ENCODE measurements at places on chromosomes 3 and 15.

GRCh38 chr3:53436828-53437227, 57.6 kb upstream of the CACNA1D start:
- no peak for DNase-seq

DNA sequence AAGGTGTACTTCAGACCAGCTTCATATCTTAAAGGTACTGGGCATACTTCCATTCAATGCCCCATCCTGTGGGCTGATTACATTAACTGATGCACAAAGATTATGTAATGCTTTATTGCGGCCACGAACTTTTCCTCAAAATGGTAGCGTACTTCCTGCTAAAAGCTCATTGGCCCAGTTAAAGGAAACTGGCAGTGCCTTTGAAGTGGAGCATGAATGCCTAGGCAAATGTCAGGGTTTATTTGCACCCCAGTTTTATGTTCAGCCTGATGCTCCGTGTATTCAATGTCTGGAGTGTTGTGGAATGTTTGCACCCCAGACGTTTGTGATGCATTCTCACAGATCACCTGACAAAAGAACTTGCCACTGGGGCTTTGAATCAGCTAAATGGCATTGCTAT, 3.4 kb downstream of the SKIL start:
- no peak for DNase-seq

GRCh38 chr15:42719043-42719442, 17.9 kb downstream of the CDAN1 start:
- DNase-seq: no peak

DNA sequence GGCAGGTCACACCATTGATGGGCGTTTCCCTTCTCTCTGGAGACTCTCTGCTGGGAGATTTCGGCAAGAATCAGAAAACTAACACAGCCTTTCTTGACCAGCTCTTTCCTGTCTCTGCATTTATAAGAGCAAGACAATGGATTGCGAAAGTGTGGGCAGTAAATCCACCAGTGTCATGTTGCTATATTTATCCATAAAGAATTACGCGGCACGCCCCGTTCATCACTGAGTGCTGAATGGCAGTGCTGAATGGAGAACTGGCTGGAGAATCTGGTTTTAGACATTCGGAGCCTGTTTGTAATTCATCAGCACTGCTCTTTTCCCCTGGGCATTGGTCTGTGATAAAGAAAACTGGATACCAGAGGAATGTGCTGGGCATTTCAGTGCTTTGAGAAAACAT, 2.0 kb upstream of the CEMIP start:
- no peak for DNase-seq

DNA sequence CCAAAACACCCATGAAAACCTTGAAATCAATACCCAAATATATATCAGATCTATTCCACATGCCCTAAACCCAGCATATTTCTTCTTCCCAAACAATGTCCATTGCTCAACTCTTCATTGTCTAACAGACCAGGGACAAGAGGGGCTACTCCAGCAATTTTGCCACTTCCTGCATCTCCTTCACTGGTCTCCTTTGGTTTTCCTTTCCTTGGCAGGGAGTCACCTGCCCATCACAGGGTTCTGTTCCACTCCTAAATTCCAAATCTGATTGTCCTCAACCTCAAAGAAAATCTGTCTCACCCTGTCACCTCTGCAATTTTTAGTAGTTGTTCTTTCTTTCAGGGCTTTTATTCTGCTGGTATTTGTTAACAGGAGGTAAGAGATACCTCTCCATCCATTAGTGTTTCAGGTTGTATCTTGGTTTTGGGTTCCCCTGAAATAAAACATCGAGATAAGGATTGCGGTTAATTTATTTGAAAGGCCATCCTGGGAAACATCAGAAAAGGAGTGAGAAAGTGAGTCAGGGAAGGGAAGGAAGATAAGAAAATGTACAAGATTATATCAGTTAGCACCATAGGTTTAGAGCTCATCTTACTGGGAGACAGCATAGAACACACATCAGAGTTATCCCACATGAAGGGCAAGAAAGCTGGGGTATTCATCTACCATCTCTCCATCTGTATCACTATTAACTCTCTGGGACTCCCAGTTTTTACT, 13.6 kb downstream of the ZBED2 start:
- no peak for DNase-seq

DNA sequence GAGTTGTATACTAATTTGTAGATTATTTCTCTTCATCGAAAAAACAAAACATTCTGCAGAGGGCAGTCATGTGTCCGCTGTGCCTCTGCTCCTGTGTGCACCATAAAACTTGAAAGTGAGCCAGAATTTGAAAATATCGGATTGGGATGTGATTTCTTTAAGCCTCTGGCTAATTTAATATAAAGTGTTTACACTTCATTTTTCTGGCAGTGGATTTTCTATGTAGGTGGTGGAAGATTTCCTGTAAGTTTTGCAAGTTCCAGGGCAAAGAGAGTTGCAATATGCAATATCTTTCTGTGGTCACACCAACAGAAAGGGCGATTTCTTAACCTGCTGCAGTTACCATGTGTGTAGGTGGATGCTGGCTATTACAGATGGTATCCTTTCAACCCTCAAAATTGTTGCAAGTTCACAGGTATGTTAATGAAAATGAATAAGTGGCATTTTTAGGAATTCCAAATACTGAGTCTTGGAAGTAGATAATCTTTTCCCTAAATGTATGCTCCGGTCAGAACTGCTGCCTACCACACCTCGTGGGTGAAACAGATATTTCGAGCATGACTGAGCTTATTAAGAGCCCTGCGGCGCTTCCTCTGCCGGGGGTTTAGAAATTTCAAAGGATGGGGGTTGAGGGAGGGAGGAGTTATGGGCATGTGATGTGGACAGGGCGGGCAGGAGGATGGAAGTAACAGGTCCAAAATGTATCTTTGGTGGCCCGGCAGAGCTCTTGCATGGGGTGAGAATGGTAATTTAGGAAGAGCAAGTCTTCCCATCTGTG, 134.0 kb downstream of the PGPEP1L start:
- no peak for DNase-seq

GRCh38 chr3:118548434-118548833, 486.2 kb downstream of the IGSF11 start:
- DNase-seq: no peak

DNA sequence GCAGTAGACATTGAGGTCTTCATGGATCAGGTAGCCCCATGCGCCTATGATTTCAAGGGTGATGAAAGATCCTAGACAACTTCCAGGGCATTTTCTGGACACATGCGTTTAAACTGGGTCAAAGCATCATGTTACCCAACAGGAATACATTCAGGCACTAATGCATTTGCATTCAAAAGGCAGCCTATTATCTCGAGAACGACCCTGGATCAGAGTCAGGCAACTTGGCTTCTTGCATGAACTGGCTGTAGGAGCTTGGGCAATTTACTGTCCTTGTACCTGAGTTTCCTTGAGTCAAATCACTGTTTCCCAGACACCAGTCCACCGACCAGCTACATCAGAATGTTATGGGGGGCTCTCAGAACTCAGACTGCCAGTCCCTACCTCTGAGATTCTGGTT, 51.5 kb upstream of the CHST2 start:
- no peak for DNase-seq

- no peak for DNase-seq
Measured at GRCh38 chr15:29556380-29556779, 265.9 kb downstream of the TJP1 start.

- no peak for DNase-seq
Measured at GRCh38 chr15:25508369-25509002, 69.7 kb upstream of the UBE3A start.

DNA sequence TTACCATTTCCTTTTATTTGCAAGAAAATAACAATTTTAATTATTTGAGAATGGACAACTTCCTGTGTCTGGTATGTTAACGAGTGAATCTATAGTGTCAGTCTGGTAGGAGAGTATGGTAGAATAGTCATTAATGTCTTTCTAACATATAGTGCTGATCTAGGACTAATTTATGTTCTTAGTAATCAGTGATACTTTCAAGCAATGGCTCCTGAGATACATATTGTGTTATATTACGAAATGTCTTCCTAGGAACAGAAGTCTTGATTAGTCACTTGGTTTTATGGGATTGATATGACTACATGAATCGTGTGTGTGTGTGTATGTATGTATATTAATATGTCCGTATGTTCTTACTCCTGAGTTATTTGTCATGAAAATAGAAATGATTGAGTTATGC, 66.6 kb upstream of the PAQR5 start:
- DNase-seq: no peak

GRCh38 chr3:156429125-156429524, 125.8 kb downstream of the SSR3 start:
- no peak for DNase-seq

- no peak for DNase-seq
Measured at GRCh38 chr3:60759439-60759838, 491.8 kb downstream of the FHIT start.

DNA sequence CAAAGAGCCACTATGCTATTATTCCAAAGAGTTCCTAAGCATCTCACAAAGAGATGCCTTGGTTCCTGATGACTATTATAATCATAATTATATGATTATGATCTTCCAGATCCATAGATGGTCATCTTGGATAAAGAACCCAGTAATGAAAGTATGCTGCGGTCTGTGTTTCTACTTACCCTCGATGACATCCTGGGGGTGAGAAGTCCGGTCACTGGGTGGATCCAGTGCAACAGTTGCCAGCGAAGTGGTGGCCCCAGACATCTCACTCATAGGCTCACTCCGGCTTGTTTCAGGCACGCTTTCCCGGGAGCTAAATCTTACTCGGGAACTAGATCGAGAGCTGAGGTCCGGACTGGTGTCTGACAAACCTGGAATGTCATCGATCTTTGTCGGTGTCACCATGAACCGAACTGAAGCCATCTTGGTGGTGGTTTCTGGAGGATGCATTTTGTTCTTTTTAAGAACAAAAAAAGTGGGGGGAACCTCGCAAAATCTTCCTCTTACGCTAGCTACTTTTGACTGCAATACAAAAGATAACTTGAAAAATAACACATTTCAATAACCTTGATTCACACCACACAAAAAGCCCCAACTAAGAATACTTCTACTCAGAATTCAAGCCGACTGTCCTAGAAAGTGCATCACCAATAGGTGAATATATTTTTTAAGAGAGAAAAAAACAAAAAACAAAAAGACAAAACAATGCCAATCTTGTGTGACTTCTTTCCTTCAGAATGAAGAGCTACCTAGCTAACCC, 1.2 kb downstream of the SLC12A6 start:
- DNase-seq: no peak

DNA sequence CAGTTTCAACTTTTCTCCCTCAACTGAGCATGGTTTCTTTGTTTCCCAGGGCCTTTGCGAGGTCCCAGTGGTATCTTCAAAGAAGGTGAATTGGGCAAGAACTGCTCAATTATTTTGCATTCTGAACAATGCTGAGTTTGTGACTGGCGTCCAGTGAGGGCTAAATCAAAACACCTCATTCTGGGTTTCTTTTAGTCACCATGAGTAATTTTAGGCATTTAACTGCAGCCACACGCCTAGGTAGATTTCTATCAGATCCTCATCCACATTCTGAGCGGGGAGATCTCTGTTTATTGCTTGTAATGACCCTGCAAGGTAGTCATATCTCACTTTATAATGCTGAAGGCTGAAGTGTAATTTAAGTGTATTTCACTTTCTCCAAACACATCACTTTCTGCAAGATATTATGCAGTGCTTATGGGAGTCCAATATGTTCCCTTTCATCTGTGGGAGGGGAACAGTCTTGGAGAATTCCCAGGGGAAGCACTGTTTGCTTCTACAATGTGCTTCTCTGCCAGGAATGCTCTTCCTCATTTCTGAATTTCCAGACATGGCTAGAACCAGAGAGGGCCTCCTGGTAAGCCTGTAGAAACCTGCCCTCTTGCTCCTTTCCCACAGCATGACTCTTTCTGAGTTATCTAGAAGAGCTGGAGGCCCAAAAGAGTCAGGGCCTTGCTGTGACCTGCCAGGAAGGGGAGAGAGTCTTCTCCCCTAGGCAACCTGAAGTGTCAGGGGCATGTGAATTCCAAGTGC, 91.7 kb downstream of the FRMD4B start:
- DNase-seq: no peak
